NCI-H2107 (cell line): ENCODE measurements at places on chromosomes 4 and X.

DNA sequence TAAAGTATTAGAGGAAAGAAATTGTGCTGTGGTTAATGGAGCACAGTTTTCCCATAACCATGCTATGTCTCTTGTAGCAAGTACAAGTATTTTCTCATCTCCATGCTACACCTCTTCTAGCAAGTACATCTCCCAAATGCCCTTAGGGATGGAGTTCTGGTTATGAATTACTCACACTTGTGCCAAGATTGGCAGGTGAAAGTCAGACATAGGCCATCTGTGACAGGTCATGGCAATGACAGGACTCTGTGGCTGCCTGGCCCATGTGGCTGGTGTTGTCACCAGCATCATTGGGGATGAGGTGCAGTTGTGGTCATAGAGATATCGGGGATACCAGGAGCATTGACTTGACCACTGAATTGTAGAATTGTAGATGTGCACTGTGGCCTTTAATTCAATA is 310.2 kb downstream of the FAT4 start:
- DNase-seq = no peak

- no peak for DNase-seq
Observed at GRCh38 chrX:29039501-29039900, 452.3 kb downstream of the IL1RAPL1 start.

DNA sequence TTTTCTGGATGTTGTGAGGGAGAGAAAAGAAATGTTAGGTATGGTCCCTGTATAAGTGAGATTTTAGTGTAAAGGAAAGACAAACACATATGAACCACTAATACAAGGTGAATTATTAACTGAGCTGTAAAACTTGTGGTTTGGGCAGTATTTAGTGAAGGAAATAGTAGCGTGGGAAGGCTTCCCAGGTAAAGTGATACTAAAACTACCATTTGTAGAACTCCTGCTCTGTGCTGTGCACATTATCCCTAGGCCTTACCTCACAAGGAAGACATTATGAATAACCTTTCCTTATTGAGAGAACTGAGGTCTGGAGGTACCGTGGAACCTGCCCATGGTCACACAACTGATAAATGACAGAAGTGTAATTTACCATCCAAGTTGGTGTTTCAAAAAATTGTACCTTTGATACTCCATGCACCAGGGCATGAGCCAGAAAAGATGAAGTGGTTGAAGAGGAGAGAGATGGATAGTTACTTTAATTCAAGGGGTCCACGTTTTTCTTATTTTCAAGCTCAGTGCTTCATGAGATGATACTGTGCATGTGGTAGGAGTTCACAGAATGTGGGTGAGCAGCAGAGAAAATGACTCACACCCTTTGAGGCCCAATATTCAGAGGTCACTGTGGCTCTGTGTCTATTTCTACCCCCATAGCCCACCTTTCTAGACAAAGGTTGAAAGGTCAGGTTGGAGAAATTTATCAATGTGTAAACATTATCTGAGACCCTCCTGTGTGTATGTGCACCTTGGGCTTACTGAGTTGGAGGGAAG is 2.6 kb upstream of the VSIG4 start:
- no peak for DNase-seq

DNA sequence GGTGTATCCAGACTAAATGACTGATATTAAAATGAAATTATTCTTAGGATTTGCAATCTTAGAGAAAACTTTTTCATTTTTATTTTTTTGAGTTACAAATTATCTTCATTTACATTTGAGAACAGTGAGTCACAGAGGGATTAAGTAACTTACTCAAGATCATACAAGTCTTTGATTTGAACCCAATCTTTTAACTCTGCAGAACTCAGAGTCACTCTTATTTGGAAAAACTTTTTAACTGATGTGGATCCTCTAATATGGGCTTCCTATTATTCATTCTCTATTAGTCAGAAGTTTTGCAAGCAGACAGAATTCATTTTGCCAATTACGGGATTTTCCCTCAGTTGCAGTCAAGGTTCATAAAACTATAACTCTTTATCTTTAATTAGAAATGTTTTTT is 20.1 kb downstream of the HPRT1 start:
- DNase-seq = no peak
